Activated CD8-positive, alpha-beta memory T cell treated with anti-CD3 and anti-CD28 coated beads for 1 hour (primary cell): ENCODE measurements at places on chromosomes 1 and 21.

DNA sequence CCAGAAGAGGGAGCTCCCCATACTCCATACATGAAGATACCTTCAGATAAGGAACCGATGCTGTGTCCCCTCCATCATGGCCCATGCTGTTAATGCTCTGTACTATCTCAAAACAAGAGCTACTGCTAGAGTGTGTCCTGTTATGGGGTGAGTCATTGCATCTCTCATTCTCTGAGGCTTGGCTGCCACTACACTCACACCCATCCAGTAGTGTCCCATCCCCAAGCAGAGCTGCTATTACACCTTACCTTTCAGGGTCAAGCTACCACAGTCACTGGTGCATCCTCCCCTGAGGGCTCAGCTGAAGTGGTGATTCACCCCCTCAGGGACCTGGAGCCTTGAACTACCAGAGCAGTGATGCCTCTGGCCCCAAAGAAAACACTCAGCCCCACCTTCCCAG lies 198.5 kb downstream of the PLA2G4A start:
- no peak for DNase-seq

DNA sequence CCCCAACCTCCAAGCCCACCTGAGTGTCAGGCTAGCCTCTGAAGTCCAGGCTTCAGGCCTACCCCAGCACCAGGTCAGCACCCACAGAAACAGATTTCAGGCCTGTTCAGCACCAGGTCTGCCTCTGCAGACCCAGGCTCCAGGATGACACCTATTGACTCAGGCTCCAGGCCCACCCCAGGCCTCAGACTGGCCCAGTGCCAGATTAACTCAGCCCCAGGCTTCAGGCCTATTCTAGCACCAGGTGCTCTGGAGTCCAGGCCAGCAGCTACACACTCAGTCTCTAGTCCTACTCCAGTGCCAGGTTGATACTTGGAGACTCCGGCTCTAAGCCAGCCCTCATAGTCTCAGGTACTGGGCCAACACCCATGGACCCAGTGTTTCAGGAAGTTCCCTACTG lies 541.7 kb upstream of the PBX1 start:
- no peak for DNase-seq

GRCh38 chr21:39116761-39117439 lies 66.4 kb downstream of the PSMG1 start:
- DNase-seq: no peak

DNA sequence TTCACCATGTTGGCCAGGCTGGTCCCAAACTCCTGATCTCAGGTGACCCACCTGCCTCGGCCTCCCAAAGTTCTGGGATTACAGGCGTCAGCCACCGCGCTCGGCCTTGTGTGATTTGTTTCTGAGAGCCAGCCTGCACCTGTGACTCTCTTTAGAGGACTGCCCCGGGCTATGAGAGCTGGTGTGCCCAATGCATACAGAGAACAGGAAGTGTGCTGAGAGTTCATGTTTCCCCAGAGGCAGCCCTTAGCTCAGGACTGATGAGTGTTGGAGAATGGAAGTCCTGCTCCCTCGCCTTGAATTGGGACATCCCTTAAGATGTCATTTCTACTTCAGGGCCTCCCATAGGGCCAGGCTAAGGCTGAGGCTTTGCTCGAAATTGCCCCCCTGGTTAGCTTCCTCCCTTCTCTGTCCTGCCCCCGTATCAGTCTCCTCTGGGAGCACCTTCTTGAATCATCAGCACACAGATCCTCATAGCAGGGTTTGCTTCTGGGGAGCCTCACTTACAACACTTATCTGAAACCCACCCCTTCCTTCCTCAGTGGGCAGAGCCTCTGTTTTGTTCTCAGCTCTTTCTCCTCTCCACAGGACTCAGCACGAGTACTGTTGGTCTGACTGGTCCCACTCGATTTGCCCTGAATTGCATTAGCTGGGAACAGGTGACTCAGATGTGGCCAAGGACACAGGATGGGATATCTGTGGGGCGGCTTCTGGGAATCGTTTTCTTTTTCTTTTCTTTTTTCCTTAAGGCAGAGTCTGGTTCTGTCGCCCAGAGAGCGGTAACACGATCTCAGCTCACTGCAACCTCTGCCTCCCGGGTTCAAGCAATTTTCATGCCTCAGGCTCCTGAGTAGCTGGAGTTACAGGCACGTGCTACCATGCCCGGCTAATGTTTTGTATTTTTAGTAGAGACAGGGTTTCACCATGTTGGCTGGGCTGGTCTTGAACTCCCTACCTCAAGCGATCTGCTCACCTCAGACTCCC lies 80.1 kb downstream of the UBIAD1 start:
- DNase-seq: no peak
